ENCODE measurements at places on chromosomes 1 and 21. TPM values are rescaled to one million over a fixed set of nuclear protein-coding genes. Genes with fewer than 3 reads are reported as not detected.

The S100A2 gene
- 9.2 TPM for polyA plus RNA-seq

The SAMSN1 gene
- 5.1 TPM for polyA plus RNA-seq

The ATP1A2 gene
- polyA plus RNA-seq, result 4.2 TPM

GRCh38 chr21:44513389-44514217 lies 26.4 kb downstream of the KRTAP10-1 start:
- no peak for DNase-seq

DNA sequence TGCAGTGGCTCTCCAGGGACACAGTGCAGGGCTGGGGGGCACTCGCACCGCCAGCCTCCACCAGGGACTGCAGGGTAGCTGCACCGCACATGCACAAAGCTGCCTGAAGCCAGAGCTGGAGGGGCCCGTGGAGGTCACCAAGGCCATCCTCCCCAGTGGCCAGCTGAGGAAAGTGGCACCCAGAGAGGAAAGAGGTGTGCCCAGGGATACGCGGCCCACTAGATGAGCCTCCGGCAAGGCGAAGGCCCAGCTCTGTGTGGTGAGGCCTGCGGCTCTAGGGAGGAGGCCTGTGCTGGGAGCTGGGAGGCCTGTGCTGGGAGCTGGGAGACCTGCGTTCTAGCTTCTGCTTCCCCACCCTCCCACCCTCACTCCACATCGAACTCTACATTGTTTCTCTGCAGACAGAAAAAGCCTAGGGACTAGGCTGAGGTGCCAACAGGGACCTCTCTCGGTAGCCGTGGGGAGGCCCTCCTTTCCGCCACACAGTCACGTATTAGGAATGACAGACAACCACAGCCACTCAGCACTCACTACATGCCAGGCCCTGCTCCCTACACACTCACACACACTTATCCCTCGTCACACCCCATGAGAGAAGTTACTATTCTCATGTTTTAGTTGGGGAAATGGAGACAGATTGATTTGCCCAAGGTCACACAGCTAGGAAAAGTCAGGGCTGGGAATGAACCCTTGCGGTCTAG lies 921 bp upstream of the ASCL5 start:
- DNase-seq, result no peak

- no peak for DNase-seq
These were observed 3.0 kb upstream of the SLC44A5 start for GRCh38 chr1:75613916-75614315.
